Activated CD4-positive, alpha-beta T cell treated with anti-CD3 and anti-CD28 coated beads, Interleukin-2, amount 10 ng/mL, durations not matched to agents 7 days and 5 days (primary cell): ENCODE measurements at places on chromosomes 4 and X. TPM values are rescaled to one million over a fixed set of nuclear protein-coding genes. Genes with fewer than 3 reads are reported as not detected.

SPACA5 gene
- 0.40 TPM for total RNA-seq

- H3K27me3 ChIP-seq = no peaks in the 10 kb centered on the region
- no peak overlapping the region for H3K4me3 ChIP-seq
- H3K27ac ChIP-seq = no peak overlapping the region
- DNase-seq = no peak
- H3K4me1 ChIP-seq = no peaks in the 10 kb centered on the region
- H3K36me3 ChIP-seq = no peaks in the 10 kb centered on the region
Observed at GRCh38 chr4:156885374-156885773, 86.2 kb downstream of the PDGFC start.

MSN gene
- 728 TPM for total RNA-seq

DNA sequence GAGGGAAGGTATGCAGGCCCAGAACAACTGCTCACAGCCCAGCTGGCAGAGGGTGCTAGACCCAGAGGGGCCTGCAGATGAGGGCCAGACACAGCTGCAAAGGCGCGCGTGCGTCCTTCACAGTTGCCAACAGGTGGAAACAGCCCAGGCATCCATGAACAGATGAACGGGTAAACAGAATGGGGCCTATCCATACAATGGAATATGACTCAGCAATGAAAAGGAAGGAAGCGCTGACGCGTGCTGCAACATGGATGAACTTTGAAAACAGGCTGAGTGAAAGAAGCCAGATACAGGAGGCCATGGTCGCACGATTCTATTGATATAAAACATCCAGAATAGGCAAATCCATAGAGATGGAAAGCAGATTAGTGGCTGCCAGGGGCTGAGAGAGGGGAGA, 83.1 kb upstream of the DDX3X start:
- DNase-seq = no peak
- H3K27ac ChIP-seq = no peak overlapping the region
- no peaks in the 10 kb centered on the region for H3K27me3 ChIP-seq
- no peak overlapping the region for H3K4me3 ChIP-seq
- peaks cover 10% of the 10 kb centered on the region for H3K4me1 ChIP-seq

- no peak overlapping the region for H3K4me3 ChIP-seq
- no peak for DNase-seq
- H3K27ac ChIP-seq = peak overlapping the region; percentile 70
- no peaks in the 10 kb centered on the region for H3K36me3 ChIP-seq
Observed at GRCh38 chr4:122665161-122665929, 44.5 kb upstream of the IL21 start.

DNA sequence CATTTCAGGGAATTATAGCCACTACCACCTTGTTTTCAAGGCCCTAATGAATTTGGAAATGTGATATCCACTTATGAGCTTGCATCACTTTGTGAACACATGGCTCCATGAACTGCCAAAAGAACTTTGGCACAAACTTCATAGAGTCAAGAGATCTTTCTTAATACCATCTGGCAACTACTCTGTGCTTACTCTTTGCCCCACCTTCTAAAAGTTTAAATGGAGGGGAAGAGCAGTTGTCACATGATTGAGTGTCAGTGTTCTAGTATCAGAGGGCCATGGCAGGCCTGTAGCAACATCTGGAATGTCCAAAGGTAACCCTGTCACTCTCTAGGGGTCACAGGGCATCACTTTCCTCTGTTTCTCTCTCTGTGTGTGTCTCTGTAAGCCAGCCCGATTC, 2.6 kb upstream of the ADH1B start:
- H3K36me3 ChIP-seq = no peaks in the 10 kb centered on the region
- H3K27me3 ChIP-seq = peaks cover 7% of the 10 kb centered on the region
- H3K27ac ChIP-seq = no peak overlapping the region
- H3K4me1 ChIP-seq = no peaks in the 10 kb centered on the region
- H3K4me3 ChIP-seq = no peak overlapping the region

GRCh38 chr4:173182403-173182802, 13.8 kb downstream of the GALNT7 start:
- no peak for DNase-seq
- no peak overlapping the region for H3K27ac ChIP-seq
- peaks cover 13% of the 10 kb centered on the region for H3K4me1 ChIP-seq
- no peaks in the 10 kb centered on the region for H3K36me3 ChIP-seq

DNA sequence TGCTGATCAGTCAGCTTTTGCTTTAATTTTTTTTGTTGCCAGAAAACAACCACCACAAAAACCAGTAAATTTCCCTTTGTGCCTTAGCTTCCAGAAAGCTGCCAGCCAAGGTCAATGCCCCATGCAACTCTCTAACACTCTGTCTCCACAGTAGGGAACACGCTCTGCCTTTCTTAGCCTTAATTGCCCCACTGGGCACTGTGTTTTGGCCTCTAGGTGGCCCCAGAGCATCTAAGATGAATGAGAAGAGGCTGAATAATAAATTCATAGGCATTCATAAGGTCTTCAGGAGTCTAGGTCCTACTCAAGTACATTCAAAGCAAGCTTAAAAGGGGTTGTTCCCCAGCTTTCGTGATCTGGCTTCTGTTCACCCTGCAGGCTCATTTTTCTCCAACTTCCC, 57.7 kb upstream of the PASD1 start:
- H3K27me3 ChIP-seq = peaks cover 3% of the 10 kb centered on the region
- no peaks in the 10 kb centered on the region for H3K36me3 ChIP-seq
- H3K27ac ChIP-seq = no peak overlapping the region
- DNase-seq = peak; percentile 6

DNA sequence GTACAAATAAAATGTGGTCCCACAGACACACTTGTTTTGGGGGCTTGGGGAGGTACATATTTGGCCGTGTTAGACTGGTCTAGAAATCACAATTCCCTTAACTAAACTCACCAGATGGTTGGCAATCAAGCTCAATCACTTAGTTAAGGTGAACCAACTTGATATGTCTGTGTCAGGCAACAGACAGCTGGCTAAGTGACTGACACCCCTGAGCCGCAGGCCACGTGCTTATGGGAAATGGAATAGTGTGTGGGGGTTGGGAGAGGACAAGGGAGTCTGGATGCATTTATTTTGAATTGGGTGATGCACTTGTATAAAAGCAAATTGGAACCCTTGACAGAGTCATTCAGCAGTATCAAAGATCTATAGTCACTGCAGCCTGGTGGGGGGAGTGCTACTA, 209.0 kb downstream of the HS6ST2 start:
- no peak overlapping the region for H3K27ac ChIP-seq
- H3K4me3 ChIP-seq = no peak overlapping the region
- no peak for DNase-seq

TMEM255A gene
- total RNA-seq = not detected

- peaks cover 6% of the 10 kb centered on the region for H3K4me1 ChIP-seq
- H3K4me3 ChIP-seq = no peak overlapping the region
- H3K36me3 ChIP-seq = no peaks in the 10 kb centered on the region
- no peak overlapping the region for H3K27ac ChIP-seq
- no peak for DNase-seq
Observed at GRCh38 chr4:100935090-100935489, 412.2 kb downstream of the PPP3CA start.

DNA sequence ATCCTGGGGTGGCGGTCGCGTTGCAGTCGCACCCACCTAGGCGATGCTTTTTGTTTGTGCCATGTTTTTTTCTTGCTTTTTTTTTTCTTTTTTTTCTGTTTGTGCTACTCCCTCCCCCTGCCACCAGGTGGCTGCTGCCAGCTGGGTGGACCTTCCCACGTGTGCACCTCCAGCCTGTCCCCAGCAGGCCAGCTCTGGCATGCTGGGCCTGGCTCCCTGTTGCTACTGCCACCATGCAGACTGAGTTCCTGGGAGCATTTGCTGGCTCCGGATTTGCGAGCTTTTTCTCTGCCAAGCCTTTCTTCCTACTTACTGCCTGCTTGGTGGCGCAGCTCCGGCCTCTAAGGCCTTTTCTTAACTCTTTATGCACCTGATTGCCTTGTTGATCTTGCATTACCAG, 161.2 kb upstream of the WDFY3 start:
- DNase-seq = no peak
- H3K36me3 ChIP-seq = no peaks in the 10 kb centered on the region
- H3K27me3 ChIP-seq = no peaks in the 10 kb centered on the region
- H3K4me3 ChIP-seq = no peak overlapping the region
- H3K27ac ChIP-seq = no peak overlapping the region

PASD1 gene
- total RNA-seq = not detected

GRCh38 chr4:55437823-55438222, 42.1 kb downstream of the TMEM165 start:
- peaks cover 44% of the 10 kb centered on the region for H3K36me3 ChIP-seq
- no peak for DNase-seq
- peak overlapping the region; percentile 3 for H3K27ac ChIP-seq

MFSD8 gene
- 18.1 TPM for total RNA-seq

GRCh38 chrX:117996918-117997480, 119.6 kb downstream of the KLHL13 start:
- no peaks in the 10 kb centered on the region for H3K27me3 ChIP-seq
- no peak for DNase-seq
- H3K36me3 ChIP-seq = no peaks in the 10 kb centered on the region
- H3K27ac ChIP-seq = no peak overlapping the region

SRPX2 gene
- total RNA-seq = not detected

SLC9A7 gene
- total RNA-seq = 5.3 TPM

BRS3 gene
- total RNA-seq = not detected

GRCh38 chr4:74394476-74395136, 29.7 kb downstream of the EREG start:
- peaks cover 6% of the 10 kb centered on the region for H3K4me1 ChIP-seq
- no peak overlapping the region for H3K4me3 ChIP-seq
- no peaks in the 10 kb centered on the region for H3K27me3 ChIP-seq

DNA sequence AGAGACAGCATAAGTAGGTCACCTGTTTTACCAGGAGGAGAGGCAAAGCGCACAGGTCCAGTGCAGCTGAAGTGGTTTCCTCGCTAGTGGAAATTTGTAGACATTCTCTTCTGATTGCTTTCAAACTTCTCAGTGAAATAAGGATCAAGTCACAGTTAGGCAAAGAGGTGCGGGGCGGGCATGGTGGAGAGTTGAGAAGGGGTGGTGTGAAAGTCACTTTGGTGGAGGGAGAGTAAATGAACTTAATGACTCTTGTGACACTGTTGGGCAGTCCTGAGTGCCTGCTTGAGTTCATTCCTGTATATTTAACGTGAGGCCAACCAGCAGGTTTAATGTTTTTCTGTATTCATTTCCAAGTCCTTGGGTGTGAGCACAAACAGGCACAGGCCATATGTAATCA, 235.6 kb downstream of the TRIML1 start:
- H3K4me3 ChIP-seq = no peak overlapping the region
- DNase-seq = no peak
- H3K27me3 ChIP-seq = no peaks in the 10 kb centered on the region
- no peak overlapping the region for H3K27ac ChIP-seq

GK gene
- 19.5 TPM for total RNA-seq

KLHL15 gene
- total RNA-seq = 9.6 TPM

- H3K4me3 ChIP-seq = no peak overlapping the region
- H3K36me3 ChIP-seq = no peaks in the 10 kb centered on the region
- DNase-seq = no peak
- no peaks in the 10 kb centered on the region for H3K27me3 ChIP-seq
- no peak overlapping the region for H3K27ac ChIP-seq
Observed at GRCh38 chrX:41397768-41398167, 49.4 kb upstream of the NYX start.

UBE2K gene
- 69.3 TPM for total RNA-seq

DNA sequence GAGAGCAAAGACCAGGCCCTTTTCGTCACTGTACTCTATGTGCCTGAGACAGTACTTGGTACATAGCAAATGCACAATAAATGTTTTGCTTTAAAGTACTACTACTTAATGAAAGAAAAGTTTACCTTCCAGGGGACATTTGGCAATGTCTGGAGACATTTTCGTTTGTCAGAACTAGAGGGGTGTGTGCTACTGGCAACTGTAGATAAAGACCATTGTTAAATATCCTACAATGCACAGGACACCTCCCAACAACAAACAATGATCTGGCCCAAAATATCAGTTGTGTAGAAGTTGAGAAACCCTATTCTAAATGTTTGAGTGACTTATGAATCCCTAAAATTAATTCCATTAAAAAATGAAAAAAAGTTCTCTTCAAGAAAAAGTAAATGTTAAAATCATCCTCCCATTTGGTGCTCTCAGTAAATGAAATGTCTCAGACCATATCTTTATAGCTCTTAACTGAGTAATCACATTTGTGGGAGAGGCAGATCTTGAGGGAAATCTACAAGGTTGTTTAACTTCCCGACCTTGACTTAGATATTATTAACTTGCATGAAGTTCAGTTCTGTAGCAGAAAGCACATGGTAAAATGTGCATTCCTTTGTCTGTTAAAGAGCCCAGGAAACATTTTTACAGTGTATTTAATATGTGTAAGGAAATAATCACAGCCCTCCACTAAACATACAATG, 18.5 kb downstream of the EGFL6 start:
- H3K27me3 ChIP-seq = peaks cover 13% of the 10 kb centered on the region
- DNase-seq = no peak
- H3K27ac ChIP-seq = no peak overlapping the region
- no peaks in the 10 kb centered on the region for H3K36me3 ChIP-seq

GRCh38 chr4:125276811-125277210, 37.9 kb upstream of the FAT4 start:
- no peaks in the 10 kb centered on the region for H3K36me3 ChIP-seq
- no peak overlapping the region for H3K4me3 ChIP-seq
- H3K4me1 ChIP-seq = no peaks in the 10 kb centered on the region
- no peak overlapping the region for H3K27ac ChIP-seq

- peaks cover 4% of the 10 kb centered on the region for H3K4me1 ChIP-seq
- H3K27ac ChIP-seq = no peak overlapping the region
- H3K4me3 ChIP-seq = no peak overlapping the region
- no peaks in the 10 kb centered on the region for H3K27me3 ChIP-seq
Observed at GRCh38 chrX:110012818-110013485, 10.0 kb downstream of the TMEM164 start.

DNA sequence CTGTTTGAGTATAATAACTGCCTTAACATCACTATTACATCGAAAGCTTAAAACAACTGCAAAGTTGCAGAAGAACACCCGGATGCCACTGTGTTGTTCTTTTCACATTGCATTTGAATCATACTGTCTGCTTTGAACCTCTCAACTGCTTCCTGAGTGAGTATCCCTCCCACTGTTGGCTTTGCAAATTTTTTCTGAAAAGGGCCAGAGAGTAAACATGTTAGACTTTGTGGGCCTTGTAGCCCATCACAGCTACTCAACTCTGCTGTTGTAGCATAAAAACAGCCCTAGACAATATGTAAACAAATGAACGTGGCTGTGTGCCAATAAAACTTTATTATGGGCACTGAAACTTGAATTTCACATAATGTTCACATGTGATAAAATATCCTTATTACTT, 76.1 kb downstream of the NSG1 start:
- no peak overlapping the region for H3K4me3 ChIP-seq
- no peaks in the 10 kb centered on the region for H3K27me3 ChIP-seq
- no peak for DNase-seq
- H3K27ac ChIP-seq = no peak overlapping the region

- H3K4me1 ChIP-seq = peaks cover 11% of the 10 kb centered on the region
- DNase-seq = no peak
- H3K4me3 ChIP-seq = peak overlapping the region; percentile 77
- H3K27ac ChIP-seq = peak overlapping the region; percentile 93
- H3K27me3 ChIP-seq = peaks cover 14% of the 10 kb centered on the region
- H3K36me3 ChIP-seq = peaks cover 3% of the 10 kb centered on the region
Observed at GRCh38 chr4:147056940-147057610, 111.4 kb upstream of the TTC29 start.

NUDT10 gene
- total RNA-seq = 0.25 TPM

CFAP47 gene
- not detected for total RNA-seq
